Suppressor macrophage (primary cell): ENCODE measurements at places on chromosomes 4 and X.

- no peak for DNase-seq
Observed at GRCh38 chrX:55815546-55815945, 98.0 kb downstream of the RRAGB start.

DNA sequence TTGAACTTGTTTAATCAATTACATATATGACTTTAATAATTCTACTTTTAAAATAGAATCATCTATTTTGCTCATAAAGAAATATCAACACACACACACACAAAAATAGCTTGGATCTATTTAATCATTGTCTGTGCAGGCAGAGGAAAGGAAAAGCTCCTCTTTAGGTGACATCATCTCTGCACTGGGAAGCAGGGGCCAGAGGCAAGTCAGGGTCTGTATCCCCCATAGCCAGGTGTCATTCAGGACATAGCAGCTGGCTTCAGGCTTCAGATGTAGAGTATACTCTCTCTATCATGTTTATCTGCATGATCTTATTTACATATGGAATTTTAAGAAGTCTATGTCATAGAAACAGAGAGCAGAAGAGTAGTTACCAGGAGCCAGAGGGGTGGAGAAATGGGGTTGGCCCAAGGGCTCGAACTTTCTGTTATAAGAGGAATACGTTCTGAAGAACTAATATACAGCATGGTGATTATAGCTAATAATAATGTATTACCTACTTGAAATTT lies 110.4 kb upstream of the LDB2 start:
- DNase-seq = no peak

DNA sequence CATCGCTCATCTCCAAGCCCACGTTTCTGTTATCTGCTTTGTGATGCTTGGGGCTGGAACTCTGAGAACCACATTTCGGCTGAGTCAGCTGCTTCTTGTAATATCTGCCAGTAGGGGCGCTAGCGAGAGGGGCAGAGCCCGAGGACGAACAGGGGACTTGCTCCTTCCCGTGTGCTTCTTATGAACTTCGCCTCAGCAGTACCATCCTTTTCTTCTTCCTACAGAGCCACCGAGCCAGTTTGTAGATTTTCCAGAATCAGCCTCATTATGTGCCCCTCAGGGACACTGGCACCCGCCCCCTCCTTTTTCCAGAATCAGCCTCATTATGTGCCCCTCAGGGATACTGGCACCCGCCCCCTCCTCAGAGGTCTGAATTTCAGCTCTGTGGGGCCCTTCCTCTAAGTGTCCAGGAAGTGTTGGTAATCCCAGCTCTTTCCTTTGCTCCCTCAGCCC lies 441.7 kb upstream of the RASGEF1B start:
- peak; percentile 55 for DNase-seq

- no peak for DNase-seq
Observed at GRCh38 chr4:142909908-142910307, 63.8 kb upstream of the INPP4B start.

- DNase-seq = no peak
Observed at GRCh38 chr4:122639181-122639580, 18.3 kb upstream of the IL21 start.

DNA sequence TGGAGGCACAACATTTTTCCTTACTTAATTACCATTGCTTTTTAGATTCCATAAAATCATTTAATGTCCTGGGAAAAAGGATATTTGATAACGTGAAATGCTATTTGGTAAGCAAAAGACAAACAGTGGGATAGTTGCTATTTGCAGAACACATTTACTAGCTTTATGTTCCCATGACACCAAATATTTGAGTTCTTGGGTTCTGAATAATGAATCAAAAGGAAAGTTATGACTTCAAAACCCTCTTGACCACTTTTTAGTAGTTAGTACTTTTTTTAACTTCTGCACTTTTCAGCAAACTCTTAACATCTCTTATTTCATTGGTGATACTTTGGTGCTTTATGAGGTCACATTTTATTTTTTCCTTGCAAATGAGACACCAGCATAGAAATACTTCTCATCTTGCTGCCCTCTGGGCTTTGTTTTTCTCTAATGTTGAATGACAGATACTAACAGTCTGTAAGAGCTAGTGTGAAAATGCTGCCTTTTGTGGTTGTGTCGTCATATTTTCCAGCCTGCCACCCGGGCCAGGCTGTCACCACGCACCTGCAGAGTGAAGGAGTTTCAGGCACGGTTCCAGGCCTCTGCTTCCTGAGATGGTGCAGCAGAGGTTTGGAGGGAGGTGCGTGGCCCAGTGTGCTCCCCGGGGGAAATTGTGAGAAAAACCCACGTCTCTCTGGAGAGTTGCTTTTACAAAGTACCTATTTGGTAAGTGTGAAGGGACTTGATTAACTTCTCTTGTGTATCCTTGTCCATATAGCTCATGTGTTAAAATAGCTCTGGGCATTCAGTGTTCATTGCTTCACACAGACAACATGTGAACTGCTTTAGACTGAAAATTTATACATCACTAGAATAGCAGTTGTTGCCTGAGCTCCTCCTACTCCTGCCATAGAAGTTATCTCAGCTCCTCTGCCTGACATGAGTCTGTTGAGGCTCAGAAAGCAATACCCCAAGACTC lies 34.7 kb downstream of the MSL3 start:
- no peak for DNase-seq

DNA sequence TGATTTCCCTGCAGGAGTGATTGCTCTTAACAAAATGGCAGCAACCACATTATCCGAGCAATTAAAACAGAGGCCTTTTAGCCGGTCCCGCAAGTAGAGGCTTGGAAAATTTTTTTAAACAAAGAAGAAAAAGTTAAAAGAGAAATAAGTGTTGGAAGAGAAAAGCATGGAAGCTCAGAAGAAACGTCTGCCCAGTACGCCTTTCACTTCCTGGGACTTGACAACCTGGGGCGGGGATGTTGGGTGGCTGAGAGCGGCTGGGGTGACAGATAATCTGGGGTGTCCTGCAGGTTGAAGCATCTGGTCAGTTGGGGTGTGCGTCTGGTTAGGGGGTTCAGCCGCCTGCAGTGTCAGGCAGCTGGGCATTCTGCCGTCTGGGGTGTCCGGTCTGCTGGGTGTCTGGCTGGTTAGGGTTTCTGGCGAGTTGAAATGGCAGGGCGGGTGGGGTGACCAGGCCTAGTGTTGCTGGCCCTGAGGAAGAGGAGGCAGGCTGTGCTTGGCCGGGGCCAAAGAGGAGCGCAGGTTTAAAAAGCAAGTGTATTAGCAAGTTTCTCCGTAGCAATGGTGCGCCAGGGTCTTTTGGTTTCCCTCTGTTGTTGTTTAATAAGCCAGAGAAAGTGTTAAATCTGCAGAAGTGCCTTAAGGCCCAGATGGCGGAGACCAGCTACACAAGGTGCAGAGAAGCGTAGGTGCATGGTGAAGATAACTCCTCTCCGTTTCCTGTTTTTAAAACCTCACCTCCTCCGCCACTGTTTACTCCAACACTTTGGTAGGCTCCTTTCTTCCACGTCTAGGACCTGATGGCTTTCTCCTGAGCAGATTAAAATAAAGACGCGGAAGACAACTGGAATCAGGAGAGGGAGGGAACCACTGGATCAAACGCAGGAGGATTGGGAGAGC lies 5.6 kb downstream of the HAND2 start:
- no peak for DNase-seq

- no peak for DNase-seq
Observed at GRCh38 chr4:144750348-144750747, 104.4 kb downstream of the HHIP start.

- no peak for DNase-seq
Observed at GRCh38 chrX:130263016-130263415, 5.7 kb downstream of the ZNF280C start.

GRCh38 chr4:61149278-61149677 lies 50.8 kb upstream of the ADGRL3 start:
- DNase-seq = peak; percentile 27

DNA sequence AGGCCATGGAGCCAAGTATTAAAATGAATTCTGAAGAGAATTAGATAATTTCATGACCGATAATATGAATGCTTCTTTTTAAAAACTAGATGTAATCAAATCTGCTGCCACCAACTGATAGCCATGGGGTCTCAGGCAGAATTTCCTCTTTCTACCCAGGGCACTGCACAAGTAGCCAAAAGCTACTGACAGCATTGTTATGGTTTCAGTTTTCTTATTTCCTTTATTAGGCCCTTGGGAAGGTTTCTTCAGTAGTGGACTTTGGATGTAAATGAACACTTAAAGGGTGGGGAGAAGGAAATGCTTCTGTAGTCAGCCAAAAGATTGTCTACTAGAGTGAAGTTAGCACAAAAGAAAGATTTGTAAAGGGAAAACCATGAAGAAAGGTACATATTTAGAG lies 686.0 kb downstream of the ADGRL3 start:
- DNase-seq = no peak
